ENCODE measurements at places on chromosomes 5 and 9. TPM values are rescaled to one million over a fixed set of nuclear protein-coding genes. Genes with fewer than 3 reads are reported as not detected.

- no peak for DNase-seq
Observed at GRCh38 chr9:93911136-93911745, 43.9 kb downstream of the BARX1 start.

DNA sequence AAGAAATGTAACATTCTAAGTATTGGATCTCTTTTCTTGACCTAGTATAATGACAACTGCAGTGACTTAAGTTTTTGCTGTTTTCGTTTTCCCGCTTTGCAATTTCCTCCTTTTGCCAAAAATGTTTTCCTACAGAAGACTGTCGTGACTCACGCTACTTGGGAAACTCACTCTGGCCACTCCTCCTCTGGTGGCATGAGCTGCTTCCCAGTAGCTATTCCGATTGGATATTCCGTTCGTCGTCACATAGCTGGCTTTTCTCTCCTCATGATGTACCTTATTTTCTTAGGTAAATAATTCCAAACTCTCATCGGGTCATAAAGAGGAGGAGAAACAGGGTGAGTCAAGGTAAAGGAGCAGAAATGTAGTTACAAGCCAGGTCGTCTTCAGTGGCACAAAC is 64.9 kb downstream of the GOLPH3 start:
- DNase-seq = no peak

DNA sequence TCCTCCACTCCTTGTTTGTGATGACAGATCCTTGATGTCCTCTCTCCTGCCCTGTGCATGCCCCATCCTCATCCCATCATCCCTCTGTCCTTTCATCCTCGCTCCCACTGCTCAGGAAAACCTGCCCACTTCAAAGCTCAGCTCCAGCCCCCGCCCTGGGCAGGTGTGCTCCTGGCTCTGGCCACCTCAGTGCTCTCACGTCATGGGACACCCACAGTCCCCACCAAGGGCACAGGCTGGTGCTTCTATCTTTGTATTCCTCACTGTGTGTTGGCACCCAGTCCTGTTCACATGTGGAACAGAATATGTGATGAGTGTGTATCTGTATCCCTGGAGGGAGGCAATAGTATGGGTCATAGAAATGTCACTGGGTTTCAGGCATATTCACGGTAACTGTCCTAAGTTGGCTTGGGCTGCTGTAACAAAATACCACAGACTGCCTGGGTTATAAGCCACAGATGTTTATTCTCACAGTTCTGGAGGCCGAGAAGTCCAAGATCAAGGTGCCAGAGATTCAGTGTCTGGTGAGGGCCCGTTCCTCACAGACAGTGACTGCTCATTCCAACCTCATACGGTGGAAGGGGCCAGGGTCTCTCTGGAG is 13.5 kb downstream of the GFPT2 start:
- DNase-seq = no peak

- peak; percentile 19 for DNase-seq
Observed at GRCh38 chr5:1670351-1670750, 129.3 kb downstream of the MRPL36 start.

DNA sequence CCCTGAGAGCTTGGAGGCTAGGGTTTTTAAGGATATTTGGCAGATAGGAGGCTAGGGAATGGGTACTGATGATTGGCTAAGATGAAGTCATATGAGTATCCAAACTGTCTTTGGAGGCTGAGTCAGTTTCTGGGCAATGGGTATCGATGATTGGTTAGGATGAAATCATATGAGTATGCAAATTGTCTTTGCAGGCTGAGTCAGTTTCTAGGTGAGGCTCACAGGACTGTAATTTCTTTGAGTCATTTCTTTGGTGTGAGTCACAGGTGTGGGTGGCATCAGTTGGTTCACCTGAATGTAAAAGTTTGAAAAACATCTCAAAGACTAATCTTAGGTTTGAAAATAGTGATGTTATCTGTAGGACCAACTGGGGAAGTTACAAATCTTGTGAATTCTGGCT is 1068.0 kb downstream of the NR2F1-AS1 start:
- peak; percentile 39 for DNase-seq

FAM120A gene
- total RNA-seq = 56.6 TPM

- DNase-seq = peak; percentile 50
Observed at GRCh38 chr9:130199605-130200004, 27.4 kb downstream of the NCS1 start.

GRCh38 chr5:54295651-54296276 is 14.6 kb downstream of the ARL15 start:
- peak; percentile 51 for DNase-seq

GRCh38 chr5:139700711-139701055 is 52.5 kb downstream of the CXXC5 start:
- no peak for DNase-seq

RGMB gene
- 13.2 TPM for total RNA-seq

- DNase-seq = no peak
Observed at GRCh38 chr5:167947306-167947705, 344.1 kb upstream of the WWC1 start.

- DNase-seq = no peak
Observed at GRCh38 chr9:127030814-127031740, 91.4 kb downstream of the ANGPTL2 start.

GRCh38 chr5:140351609-140352334 is 5.4 kb upstream of the HBEGF start:
- DNase-seq = peak; percentile 73

DNA sequence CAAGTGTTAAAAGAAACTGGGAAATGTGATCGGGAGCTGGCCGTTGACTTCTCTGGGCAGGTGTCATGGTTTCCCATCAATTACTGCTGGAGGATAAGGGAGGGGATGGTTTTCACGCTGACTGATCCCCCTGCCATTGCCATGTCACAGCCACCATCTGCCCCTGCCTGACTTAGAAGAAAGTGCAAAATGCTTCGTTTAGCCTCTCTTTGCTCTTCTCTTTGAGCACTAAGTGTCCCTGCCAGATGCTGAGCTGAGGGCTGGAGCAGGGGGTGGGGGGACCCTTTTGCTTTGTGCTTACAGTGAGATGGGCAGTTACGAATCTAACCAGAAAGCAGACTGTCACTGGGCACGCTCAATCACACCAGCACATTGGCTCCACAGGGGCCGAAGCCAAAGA is 138.4 kb upstream of the ALDH1B1 start:
- no peak for DNase-seq

GRCh38 chr9:88672874-88673689 is 138.1 kb downstream of the NXNL2 start:
- no peak for DNase-seq

GRCh38 chr5:179417696-179418095 is 72.4 kb upstream of the ADAMTS2 start:
- no peak for DNase-seq

XPA gene
- 7.5 TPM for total RNA-seq

TCERG1 gene
- total RNA-seq = 47.4 TPM

DNA sequence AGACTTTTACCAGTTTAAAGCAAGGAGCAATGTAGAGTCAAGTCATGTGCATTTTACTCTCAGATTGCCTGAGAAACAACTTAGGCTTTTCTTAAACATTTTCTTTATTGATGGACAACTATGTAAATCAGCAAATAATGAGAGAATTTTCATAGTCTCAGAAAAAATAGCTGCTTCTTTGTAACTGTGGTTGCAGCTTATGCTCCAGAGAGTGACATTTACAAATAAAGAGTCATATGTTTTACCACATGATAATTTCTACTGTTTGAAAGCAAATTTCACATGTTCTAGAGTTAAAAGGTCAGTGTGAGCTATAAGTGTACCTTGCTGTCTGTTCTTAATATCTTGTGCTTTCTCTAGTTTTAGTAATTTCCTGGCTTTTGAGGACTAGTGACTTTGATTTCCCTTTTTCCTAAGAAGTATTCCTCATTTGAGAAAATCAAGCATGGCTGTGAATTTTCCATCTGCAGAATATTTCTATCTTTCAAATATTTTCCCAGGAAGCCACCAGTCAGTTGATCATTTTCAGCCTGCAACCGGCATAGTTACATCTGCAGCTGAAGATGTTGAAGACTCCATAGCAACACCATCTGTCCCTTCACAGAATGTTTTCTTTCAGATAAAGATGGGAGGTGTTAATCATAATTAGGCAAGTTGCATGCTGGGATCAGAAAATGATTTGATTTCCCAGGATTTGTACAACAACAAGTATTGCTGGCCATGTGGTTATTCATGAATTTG is 229.9 kb downstream of the SGCD start:
- DNase-seq = no peak

DNA sequence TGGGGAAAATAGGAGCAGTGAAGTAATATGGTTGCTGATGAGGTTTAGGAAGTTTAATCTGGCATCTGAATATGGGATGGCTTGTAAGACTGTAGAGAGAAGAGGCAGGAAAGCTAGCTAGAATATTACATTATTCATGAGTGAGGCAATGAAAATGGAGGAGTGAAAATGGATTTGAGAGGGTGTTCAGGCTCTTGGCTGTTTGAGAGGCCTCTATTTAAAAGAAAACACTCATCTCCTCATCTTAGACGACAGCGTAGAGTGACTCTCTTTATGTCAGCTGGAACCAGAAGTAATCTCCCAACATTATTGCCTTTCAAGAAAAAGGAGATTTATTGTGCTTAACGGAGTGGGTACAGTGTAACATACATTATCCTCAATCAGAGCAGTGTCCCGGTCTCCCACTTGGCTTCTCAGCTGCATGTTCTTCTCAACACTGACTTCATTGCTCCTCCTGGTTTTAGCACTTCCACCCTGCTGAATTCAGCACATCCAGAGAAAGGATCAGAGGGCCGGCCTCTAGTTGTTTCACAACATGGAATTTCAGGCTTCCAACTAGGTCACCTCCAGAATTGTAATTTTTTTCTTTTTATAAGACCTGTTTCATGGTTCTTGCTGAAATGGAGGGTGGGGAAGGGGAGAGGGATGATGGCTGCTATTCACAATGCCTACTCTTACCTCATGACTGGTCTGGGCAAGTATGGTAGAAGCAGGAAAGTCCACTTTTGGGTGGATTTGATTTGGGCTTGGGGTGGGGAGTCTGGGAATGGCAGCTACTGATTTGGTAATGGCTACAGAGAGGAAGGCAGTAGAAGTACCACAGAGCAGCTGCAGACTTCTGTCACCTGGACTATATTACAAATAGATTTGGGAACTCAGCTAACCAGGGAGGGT is 52.9 kb upstream of the KIAA1958 start:
- no peak for DNase-seq

DNA sequence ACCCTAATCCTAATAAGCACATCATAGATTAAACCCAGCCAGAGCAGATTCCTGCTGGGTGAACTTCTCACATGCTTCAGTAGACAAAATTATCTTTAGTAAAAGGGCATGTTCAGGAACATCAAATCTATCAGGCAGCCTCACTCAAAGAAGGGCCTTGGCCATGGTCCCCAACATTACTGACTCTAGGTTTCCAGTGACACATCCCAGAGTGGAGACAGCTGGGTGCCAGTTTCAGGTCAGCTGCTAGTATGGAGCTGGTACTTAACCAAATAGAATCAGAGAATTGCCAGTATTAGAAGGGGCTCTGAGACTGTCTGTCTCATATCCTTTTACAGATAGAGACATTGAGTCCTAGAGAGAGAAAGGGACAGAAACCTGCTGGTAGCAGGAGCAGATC is 44.1 kb upstream of the GALNT10 start:
- DNase-seq = no peak

HMCN2 gene
- under 0.01 TPM for total RNA-seq

DNA sequence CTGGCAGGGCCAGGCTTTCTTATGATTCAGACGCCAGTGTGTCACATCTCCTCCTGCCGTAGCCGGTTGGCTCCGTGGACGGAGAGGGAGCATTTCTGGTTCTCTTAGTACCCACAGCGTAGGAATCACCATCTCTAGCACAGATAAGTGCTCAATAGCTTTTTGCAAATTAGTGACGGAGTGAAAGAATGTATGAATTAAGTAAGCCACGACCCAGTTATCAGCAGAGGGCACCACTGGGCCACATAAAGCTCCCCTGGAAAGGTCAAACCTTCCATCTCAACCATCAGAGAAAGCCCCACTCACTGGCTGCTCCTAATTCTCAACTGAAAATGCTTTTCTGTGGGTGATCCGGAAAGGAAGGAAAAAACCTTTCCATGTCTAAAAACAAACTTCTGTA is 317.0 kb upstream of the ADCY2 start:
- DNase-seq = no peak

- no peak for DNase-seq
Observed at GRCh38 chr5:43038496-43038989, 1.6 kb downstream of the ANXA2R start.

- peak; percentile 79 for DNase-seq
Observed at GRCh38 chr9:5626727-5627634, 1.9 kb upstream of the RIC1 start.

Data from renal cortical epithelial cell (primary cell).